ENCODE measurements at places on chromosomes 12 and 14.

DNA sequence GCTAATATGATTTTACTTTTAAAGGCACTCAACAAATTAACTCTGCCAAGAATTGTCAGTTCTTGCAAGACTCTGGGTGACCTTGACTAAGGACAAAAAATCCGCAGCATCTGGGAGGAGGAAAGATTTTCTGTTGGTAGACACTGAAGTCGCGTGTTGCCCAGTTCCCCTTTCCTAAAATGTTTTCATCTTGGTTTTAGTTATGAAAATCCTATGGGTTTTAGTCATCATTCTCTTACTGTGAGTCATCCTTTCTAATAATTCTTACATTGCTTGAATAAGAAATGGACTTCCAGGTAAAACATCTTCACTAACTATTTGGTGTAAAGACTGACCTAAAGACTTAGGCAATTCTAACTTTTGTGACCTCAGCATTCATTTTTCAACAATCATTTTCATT, 9.1 kb downstream of the GSG1 start:
- DNase-seq = no peak

DNA sequence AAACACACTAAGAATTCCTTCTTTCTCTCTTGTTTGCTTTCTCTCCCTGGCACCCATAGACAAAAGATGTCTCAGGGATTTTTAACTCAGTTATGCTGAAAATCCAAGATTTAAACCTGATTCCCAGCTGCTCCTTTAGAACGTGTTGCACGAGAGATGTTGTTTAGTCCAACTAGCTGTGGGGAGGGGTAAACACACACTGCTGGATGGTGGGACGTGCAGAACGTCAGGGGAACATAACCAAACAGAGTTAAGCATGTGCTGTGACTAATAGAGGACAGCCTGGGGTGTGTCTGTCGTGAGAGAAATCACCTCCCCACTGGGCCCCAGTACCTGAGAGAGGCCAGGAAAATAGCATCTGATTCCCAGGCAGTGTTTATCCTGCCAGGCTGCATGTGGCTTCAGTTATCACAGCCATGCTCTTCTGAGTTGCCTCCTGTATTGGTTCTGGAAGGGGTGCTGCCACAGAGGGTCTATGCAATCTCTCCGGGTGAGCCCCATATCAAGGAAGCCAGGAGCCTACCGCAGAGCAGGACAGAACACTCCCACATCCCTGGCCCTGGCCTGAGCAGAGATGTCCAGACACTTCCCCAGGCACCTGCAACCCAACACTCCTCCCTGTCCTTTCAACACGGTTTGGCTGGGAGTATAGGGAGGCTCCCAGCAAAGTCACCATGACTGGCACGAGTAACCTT, 112.7 kb upstream of the EGLN3 start:
- DNase-seq = no peak

DNA sequence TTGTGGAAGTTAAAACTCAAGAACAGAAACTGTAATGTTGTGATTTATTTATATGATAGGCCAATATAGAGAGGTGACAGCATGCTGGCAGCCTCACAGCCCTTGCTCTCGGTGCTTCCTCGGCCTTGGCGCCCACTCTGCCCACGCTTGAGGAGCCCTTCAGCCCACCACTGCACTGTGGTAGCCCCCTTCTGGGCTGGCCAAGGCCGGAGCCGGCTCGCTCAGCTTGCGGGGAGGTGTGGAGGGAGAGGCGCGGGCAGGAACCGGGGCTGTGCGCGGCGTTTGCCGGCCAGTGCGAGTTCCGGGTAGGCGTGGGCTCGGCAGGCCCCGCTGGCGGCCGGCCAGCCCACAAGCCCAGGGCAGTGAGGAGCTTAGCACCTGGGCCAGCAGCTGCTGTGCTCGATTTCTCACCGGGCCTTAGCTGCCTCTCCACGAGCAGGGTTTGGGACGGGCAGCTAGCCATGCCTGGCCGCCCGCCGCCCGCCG, 65.8 kb upstream of the SLC8A3 start:
- no peak for DNase-seq

DNA sequence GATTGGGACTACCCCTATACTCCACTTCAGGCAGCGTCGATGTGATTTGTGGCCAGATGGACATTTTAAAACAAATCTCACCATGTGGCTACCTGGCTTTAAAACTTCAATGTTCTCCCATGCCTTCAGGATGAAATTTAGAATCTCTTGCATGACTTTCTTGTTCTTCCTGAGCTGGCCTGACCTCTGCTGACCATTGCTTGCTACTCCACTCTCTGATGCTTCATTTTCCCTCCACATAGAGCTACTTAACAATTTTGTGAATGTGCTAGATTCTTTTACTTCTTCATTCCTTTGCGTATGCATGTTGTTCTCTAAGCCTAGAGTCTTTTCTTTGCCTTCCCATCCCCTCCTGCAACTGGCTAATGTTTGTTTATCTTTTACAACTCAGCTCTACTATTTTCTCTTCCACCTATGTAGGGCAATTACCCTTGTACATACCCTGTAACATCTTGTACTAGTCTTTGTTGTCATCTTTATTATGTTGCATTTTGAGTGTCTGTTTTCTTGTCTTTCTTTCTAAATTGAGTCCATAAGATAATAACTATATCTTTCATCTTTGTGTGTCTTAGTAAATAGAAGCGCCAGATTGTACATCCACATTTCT, 41.2 kb downstream of the YLPM1 start:
- DNase-seq = peak; percentile 9

DNA sequence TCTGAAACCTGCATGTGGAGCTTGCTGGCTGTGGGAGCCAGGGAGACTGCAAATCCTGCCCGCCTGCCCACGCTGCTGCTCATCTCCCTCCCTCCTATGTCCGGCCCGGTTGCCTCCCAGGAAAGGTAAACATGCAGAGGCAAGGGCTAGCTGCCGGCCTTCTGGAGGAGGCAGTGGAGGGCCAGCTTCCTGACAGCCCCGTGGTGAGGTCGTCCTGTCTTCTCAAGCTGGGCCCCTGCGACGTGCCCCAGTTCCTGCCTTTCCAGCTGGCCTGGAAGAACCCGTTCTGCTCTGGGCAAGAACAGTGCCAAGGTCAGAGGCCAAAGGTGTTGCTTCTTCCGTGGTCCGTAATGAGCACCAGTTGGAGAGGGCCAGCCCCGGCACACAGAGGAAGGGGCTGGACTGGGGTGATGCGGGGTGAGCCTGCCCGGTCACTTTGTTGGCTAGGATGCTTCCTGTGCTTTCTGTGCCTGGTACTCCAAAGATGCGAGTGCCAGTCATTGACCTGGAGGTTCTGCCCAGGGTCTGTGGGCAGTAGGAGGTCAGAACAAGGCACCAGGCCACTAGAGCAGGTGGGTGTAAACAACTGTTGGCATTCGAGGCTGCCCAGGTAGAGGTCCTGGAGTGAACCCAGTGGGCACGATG, 25.3 kb downstream of the TPCN1 start:
- DNase-seq = no peak

DNA sequence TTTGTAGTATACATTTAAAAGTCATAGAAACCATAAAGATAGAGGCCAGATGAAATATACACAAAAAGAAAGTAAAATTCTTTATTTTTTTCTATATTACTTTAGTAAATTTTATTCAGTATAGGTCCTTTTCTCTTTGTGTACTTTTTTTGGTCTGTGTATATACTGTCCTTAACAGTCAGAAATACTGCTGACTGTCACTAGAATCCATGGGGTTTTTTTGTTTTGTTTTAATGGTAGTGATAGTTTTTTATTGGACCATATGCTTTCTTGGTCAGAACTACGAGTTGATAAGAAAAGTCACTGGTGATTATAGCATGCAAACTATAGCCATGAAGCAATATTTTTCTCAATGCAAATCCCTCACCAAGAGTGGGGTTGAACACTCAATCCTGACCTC, 165.4 kb downstream of the FOXA1 start:
- no peak for DNase-seq

DNA sequence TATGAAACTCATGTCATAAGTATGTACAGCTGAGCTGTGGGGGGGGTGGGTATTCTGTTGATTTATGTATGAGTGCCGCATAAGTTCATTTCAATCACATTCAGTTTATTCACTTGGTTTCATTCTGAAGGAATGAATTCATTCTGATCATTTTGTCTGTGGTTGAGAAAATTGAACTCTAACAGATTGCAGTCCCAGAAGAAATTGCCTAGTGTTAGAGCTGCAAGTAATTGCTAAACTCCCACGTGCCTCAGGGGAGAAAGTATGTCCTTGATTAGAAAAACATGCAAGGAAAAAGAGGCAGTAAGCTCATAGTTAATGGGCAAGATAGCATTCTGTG, 442.4 kb upstream of the MGAT4C start:
- DNase-seq = peak; percentile 66

- no peak for DNase-seq
These were observed 896 bp downstream of the HHIPL1 start for GRCh38 chr14:99645545-99646505.

DNA sequence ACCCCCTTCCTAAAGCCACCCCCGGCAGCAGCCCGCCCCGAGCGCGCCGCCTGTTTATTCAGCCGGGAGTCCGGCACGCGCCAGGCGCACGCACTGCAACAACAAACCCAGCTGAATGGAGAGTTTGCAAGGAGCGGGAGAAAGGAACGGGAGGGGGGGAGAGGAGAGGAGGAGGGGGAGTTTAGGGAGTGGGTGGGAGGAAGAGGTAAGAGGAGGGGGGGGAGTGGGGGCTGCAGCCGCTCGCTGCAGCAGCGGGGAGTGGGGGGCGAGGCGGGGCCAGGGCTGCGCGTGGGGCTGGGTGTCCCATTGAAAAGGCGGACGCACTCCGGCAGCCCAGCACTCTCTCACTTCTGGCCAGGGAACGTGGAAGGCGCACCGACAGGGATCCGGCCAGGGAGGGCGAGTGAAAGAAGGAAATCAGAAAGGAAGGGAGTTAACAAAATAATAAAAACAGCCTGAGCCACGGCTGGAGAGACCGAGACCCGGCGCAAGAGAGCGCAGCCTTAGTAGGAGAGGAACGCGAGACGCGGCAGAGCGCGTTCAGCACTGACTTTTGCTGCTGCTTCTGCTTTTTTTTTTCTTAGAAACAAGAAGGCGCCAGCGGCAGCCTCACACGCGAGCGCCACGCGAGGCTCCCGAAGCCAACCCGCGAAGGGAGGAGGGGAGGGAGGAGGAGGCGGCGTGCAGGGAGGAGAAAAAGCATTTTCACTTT, at the start of gene ASCL1:
TSS of gene ASCL1 (plus strand) at position 336 of the 712 bp plus-strand sequence. CDS start 571 bp downstream, outside the sequence.
- no peak for DNase-seq

DNA sequence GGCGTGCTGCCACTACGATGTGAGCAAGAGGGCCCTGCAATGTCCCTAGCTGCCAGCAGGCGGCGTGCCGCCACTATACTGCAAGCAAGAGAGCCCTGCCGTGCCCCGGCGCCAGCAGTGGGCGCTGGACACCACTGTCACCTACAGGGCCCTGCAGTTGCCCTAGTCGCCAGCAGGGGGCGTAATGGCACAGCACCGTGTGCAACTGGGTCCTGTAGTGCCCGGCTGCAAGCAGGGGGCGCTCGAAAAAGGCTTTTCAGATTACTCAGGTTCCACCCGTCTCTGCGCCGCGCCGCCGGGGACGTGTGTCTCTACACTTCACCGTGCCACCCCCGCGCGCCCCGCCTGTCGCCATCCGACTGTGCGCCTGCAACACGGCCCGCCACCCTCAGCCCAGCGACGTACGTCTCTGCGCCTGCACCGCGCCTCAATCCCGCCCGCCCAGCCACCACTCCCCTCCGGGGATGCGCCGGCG, 1356.9 kb downstream of the TMEM121 start:
- DNase-seq = no peak

DNA sequence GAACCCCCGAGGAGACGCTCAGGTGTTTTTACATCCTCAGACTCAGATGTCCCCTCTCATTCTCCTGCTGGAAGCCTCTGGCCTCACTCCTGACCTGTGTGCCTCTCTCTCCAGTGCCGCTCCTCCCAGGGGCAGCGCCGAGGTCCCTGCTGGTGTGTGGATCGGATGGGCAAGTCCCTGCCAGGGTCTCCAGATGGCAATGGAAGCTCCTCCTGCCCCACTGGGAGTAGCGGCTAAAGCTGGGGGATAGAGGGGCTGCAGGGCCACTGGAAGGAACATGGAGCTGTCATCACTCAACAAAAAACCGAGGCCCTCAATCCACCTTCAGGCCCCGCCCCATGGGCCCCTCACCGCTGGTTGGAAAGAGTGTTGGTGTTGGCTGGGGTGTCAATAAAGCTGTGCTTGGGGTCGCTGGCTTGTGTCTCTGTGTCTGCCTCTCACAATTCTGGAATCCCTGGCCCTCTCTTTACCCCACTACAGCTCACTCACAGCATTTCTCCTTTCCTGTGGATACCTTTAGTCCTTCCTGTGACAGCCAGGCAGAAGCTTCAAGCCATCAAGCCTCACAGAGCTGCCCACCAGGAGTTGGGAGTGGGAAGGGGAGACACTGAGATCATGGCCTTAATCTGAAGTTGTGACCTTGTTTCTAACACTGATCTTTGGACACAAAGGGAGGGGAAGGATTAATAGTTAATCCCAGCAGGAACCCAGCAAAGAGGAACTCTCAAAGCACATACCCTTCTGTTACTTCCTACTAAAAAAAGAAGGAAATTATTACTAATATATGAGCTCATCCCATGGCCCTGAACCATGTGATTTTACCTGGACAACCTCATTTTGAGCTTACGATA, 1.1 kb upstream of the SOAT2 start:
- no peak for DNase-seq

GRCh38 chr14:54475911-54476310, 12.9 kb downstream of the GMFB start:
- DNase-seq = no peak

- DNase-seq = no peak
These were observed 13.1 kb upstream of the PPP4R4 start for GRCh38 chr14:94161058-94161457.

GRCh38 chr14:54121466-54122027, 164.9 kb upstream of the BMP4 start:
- DNase-seq = no peak

DNA sequence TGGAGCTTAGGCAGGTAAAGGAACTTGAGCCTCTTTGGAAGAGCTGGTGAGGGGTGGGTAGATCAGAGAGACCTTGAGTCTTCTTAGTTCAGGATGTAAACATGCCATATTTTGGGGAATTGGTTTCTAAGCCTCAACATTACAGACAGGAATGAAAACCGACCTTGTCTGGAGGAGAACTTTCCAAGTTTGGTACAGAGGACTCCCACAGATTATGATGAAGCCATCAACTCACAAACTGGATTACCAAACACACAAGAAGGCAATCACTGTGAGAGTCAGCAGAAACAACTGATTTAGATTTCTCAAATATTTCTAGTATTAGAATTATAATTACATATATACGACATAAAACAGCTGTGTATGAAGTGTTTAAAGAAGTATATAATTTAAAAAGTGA, 22.3 kb upstream of the AMN1 start:
- DNase-seq = no peak

DNA sequence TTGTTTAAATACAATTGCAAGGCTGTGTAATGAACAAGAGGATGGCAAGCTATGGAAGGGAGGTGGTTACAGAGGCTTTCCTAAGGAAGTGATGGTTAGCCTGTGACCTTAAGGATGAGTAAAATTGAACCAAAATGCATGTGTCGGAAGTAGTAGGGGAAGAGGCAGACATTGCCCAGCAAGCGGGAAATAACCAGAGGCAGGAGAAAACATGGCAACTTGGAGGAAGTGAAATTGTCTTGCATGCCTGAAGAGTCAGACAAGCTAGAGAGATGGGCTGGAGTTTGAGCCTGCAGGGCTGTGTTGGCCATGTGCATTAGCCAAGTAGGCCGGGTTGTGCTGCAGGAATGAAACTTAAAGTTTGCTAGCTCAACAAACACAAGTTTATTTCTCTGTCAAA, 96.2 kb downstream of the BTG1 start:
- no peak for DNase-seq

GRCh38 chr12:110033888-110034287, 14.4 kb downstream of the C12orf76 start:
- DNase-seq = no peak

Measured in AG04449 (cell line).